Inflammatory macrophage treated with lipopolysaccharide for 4 hours (primary cell): ENCODE measurements at places on chromosomes 7 and 10.

DNA sequence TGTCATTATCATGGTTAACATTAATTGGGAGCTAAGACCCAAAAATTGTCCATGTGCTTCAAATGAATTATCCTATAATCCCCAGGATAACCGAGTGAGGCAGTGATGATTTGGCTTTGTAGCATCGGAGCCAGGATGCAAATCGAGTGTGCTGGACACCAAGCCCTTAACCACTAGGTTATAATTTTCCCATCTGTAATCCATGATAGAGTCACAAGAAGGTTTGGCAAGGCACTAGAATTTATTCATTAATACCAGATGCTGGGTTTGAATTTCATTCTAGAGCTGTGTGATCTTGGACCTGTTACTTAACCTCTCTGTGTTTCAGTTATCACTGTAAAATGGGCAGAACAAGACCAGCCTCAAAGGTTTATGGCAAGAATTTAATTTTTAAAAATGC is 21.0 kb upstream of the ITGB1 start:
- DNase-seq = no peak

GRCh38 chr7:2713370-2713769 is 25.4 kb downstream of the AMZ1 start:
- no peak for DNase-seq

DNA sequence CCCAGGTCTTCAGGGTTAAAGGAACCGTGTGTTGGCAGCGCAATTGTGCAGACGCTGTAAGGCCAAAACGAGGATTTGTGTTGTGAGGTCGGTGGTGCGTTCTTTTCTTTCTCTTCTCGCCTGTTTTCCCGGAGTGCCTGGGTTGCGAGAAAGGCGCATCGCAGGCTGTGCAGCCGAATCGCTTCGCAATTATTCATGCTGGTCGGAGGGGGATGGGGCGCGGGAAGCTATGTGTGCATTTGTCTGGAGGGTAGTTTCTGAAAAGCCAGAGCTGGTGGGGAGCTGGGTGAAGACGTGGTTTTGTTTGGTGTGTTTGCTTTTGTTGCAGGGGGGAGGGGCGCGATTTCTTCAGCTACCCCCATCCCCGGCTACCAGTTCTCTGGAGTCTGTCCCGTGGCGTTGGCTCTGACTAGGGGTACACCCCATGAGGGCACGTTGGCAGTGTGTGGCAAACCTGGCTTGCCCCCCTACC is 2.1 kb downstream of the MXI1 start:
- peak; percentile 28 for DNase-seq

GRCh38 chr7:141275350-141275749 is 201.5 kb downstream of the TMEM178B start:
- DNase-seq = no peak

- no peak for DNase-seq
Observed at GRCh38 chr7:155935005-155935557, 122.8 kb upstream of the SHH start.

GRCh38 chr7:149456506-149457421 is 4.1 kb downstream of the ZNF777 start:
- DNase-seq = no peak

GRCh38 chr7:28142650-28143049 is 37.9 kb downstream of the JAZF1 start:
- no peak for DNase-seq

GRCh38 chr7:608954-609353 is 89.3 kb upstream of the PDGFA start:
- no peak for DNase-seq

GRCh38 chr7:82294382-82294784 is 149.2 kb downstream of the CACNA2D1 start:
- no peak for DNase-seq

DNA sequence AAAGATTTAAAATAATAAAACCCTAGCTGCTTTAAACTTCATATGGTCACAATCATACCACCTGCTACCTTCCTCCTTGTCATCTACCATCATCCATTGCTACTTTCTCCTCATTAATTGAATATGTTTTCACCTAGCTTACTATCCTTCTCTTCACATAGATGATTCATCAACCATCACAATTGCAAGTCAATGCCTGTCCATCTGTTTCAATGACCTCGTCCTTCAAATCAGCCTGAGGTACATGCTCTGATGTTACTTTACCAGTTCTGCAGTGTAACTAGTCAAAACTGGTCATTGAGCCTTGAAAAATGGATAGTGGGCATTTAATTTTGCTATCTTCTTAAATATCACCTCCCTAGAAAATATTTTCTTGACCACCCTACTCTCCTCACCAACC is 164.7 kb downstream of the SEMA3E start:
- no peak for DNase-seq
